Daoy (cell line): ENCODE measurements at places on chromosomes 12 and 14. TPM values are rescaled to one million over a fixed set of nuclear protein-coding genes. Genes with fewer than 3 reads are reported as not detected.
A peak's percentile ranks its signal among the peaks of the same experiment; 100 is the strongest.

Gene TMEM52B
- 0.57 and 1.8 TPM in 2 replicates for total RNA-seq

Gene CPNE6
- not detected in 2 replicates for total RNA-seq

Gene BCL2L14
- total RNA-seq = not detected in 2 replicates

Gene KERA
- total RNA-seq = not detected in 2 replicates

Gene TGM1
- total RNA-seq = 0.69 and 2.6 TPM in 2 replicates

- DNase-seq = no peak
Measured at GRCh38 chr14:23564181-23564812, 3.3 kb downstream of the AP1G2 start.

- DNase-seq = no peak
Measured at GRCh38 chr14:32329146-32329545, at the start of gene AKAP6. TSS of gene AKAP6 (plus strand) at chr14:32329298. CDS start at chr14:32433494, 104,196 bp downstream.

GRCh38 chr12:32402946-32403345, 3.6 kb downstream of the FGD4 start:
- DNase-seq = no peak

- no peak for DNase-seq
Measured at GRCh38 chr12:24599736-24600135, 349.2 kb downstream of the BCAT1 start.

GRCh38 chr14:55926007-55926406, 192.2 kb upstream of the PELI2 start:
- DNase-seq = no peak

- DNase-seq = peak; percentile 40
Measured at GRCh38 chr12:126389220-126389841, 1324.1 kb downstream of the AACS start.

GRCh38 chr14:98984719-98985041, 287.3 kb downstream of the BCL11B start:
- DNase-seq = no peak

GRCh38 chr14:70425354-70425753, 8.5 kb upstream of the SYNJ2BP start:
- no peak for DNase-seq

DNA sequence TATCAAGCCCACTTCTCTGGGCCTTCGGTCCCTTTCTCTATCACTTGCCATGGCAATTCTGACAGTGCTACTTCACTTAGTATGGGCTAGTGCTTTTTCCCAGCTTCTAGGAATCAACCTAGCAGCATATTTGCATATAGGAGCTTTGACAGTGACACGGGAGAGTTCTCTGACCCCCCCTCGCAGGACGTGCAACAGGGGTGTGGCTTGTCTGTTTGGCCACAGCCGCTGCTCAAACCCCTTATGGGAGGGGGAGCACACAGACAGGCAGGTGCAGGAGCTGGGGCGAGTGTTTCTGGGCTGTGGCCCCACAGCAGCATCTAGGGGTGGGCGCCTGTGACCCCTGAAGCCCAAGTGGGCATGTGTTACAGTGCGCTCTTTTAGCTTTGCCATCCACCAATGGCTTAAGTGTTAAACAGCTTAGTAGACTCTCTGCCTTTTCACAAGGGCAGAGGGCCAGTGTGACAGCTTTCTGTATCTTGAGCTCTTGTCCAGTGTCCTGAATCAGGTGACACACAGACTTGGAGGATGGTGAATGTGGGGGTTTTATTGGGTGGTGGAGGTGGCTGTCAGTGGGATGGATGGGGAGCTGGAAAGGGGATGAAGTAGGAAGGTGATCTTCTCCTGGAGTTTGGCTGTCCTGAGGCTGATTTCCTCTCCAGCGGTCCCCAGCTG, 229.3 kb downstream of the PCNX1 start:
- no peak for DNase-seq

- no peak for DNase-seq
Measured at GRCh38 chr14:55547650-55548315, 32.2 kb upstream of the KTN1 start.

DNA sequence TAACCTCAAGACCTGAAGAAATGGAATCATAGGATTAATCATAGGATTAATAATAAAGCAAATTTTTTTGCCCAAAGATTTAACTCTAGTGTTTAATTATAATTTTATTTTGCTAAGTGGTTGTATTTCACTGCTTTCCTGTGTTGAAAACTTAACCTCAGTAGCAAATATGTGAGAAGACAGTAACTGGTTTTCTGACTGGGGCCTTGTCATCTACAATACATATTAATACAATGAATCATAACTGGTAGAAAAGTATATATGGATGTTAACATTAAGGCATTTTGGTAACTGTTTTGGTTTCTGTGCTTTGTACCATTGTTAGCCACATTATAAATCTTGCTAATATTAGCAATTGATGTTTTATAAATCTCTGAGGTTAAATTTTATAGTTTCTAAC, 92.2 kb downstream of the ACSS3 start:
- DNase-seq = no peak

DNA sequence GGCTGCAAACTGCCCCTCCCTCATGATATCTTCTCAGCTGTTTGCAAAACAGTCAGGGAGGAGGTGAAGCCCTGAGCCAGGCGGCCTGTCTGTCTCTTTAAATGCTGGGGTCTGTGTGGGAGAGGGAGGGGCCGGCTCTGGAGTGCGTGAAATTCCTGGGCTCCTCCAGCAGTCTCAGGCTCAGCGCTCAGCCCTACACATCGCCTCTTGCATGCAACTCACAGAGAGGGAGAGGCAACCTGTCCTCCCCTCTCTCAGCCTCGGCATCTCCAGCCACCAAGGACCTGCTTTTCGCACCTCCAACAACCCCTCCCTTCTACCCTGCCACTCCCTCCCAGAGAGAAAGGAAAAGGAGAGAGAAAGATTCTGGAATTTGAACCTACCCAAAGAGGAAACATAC, at the start of gene NRXN3:
Gene NRXN3, plus strand, starts transcription at position 171 of the 400 bp plus-strand sequence. CDS start 72,721 bp downstream, outside the sequence.
- DNase-seq = no peak

DNA sequence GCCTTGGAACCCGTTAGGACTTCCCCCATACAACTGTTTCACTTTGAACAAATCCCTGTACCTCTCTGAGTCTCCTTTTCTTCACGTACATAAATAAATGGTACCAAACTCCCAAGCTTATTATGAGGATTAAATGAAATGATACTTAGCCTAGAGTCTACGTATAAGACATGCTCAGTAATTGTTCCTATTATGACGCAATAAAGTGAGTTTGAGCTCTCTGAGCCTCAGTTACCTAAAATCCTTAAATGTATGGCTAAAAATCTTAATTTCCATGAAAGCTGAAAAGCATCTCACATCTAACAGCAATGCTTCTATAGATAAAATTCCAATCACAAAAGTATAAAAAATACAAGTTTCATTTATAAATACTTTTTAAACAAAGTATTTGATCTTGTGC, 117.9 kb upstream of the TMEM233 start:
- no peak for DNase-seq

- peak; percentile 63 for DNase-seq
Measured at GRCh38 chr14:104678346-104678745, 11.1 kb upstream of the INF2 start.

DNA sequence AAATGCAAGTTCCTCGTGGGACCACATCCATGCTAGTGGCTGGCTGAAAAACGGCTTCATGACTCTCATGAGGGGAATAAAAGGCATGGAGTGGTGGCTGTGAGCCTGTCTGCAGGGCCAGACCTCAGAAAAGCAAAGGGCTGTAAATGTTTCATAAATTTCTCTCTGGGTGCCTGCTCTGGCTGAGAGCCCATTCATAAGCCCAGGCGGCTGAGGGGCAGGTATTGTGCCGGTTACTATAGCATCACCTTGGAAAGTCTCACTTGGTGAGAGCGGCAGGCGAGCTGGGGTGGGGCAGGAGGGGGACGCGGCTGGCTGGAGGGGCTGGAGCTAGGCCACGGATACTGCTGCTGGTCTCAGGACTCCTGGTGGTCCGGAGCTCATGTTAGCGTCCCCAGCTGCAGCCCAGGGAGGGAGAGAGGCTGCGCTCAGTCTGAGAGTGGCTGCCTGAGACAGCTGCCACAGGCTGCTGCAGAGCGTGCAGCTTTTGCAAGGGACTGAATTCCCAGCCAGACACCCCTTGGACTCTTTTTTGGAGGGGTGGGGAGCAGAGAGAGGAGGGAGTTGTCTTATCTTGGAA, at the start of gene SLC17A8:
Gene SLC17A8, plus strand, starts transcription at position 431 of the 580 bp plus-strand sequence. CDS start 318 bp downstream, outside the sequence.
- DNase-seq = no peak

GRCh38 chr14:73851000-73851399, 631 bp upstream of the PTGR2 start:
- peak; percentile 48 for DNase-seq

- DNase-seq = peak; percentile 13
Measured at GRCh38 chr12:1398673-1399072, 195.7 kb downstream of the FBXL14 start.

DNA sequence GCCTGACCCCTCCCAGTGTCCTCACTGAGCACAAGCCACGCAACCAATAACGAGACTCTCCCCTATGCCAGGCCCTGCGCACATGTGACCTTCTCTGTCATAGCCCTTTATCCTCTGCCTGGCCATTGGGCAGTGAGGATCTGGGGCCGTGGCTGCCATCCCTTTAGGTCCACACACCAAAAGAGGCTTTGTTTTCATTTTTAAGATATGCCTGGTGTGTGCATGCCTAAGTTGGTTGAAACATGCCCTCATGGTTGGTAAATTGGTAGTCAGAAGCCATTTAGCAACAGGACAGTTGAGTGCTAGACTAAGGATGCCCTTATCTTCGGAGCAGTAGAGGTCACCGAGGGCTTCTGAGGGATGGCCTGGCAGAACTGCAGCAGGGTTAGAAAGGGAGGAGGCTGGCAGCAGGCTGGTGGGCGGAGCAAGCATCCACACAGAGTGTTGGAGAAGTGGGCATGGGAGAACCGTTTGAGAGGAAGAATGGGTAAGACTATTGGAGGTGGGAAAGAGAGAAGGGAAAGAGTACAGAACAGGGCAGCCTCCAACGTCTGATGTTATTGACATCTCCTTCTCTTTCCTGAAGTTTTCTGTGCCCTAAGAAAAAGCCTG, 75.1 kb downstream of the SLC24A4 start:
- no peak for DNase-seq
